ENCODE measurements at places on chromosomes 4 and X.

DNA sequence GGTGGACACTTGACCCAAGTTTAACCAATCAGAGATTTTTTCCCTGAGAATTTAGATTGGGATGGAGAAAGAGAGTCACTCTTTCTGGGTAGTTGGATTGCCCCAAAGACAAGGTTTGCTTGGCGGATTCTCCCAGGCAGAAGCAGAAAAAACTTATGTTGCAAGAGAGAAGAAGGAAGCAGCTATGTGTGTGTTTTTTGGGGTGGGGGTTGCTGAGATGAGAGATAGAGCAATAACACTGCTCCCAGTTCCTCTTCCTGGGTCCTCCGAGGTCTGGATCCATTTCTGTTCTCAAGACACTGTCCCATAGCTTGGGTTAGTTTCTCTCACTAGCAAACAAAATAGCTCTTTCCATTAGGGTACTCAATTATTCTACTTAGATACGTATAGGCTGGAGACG, 222.1 kb downstream of the STIM2 start:
- DNase-seq, result no peak

DNA sequence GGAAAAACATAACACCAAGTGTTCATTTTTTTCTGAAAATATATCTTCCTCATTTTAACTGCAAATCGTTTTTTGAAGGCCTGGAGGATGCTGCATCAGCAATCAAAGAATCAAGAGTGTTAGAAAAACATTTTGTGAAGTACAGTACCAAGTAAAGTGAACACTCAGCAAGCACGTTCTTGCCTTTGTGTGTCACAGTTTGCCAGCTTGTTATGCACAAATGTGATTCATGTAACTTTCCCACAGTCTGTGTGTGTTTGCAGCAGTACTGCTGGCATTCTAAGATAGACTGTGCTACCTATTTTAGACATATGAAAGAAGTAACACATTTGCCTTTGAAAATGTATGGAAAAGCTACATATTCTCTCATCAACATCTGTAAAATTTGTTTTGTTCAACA, 1617.7 kb downstream of the RPA4 start:
- DNase-seq, result no peak

DNA sequence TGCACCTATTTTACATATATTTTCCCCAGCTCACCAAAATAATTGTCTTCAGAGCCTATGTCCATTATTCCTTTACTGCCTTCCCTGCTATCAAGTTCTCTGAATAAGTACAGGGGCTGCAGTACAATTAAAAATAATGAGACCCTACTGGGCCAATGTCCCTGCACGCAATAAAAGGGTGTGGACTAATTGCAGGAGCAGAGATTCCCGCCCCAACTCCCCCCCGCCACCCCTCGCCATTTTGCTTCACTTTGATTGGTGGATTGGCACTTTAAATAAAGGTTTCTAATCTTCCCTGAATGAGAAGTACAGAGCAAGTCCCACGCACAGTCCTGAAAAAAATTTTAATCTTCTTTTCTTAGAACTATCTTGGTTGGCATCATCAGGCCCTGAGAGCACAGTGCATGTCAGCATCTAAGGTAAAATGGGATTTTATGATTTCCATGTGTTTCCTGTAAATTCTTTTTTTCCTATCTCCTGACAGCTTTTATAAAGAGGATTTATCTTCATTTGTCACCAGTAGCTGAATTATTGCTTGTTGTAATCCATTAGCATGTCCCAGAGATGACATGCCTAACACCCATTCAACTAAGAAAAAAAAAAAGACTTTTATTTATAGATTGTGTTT, at the start of gene AMBN:
TSS of gene AMBN (plus strand) at position 302 of the 628 bp plus-strand sequence. CDS start at position 405, 103 bp downstream.
- no peak for DNase-seq

GRCh38 chrX:7953446-7953845, 26.2 kb upstream of the PNPLA4 start:
- no peak for DNase-seq

- no peak for DNase-seq
Measured at GRCh38 chr4:186149872-186150271, 41.5 kb upstream of the CYP4V2 start.

GRCh38 chrX:115650916-115651315, 89.9 kb downstream of the PLS3 start:
- DNase-seq, result peak; percentile 47

DNA sequence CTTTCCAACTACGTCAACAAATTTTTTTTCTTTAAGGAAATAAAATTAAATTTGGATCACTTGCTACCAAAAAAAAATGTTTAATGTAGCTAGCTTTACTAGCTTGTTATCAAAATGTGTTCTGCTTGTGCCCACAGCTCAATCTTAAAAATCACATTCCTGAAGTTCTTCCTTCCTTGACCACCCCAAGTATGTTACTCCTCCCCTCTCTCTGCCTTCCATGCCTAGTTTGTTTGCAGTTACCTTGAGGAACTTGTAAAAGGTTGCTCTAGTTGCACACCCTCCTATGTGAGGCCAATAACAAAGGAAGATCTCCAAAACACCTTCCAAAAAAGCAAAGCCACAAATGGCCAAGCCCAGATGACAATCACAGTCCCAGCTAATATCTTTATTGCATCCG, 19.6 kb upstream of the TMEM184C start:
- DNase-seq, result no peak

- no peak for DNase-seq
Measured at GRCh38 chr4:42362591-42362990, 34.7 kb upstream of the SHISA3 start.

DNA sequence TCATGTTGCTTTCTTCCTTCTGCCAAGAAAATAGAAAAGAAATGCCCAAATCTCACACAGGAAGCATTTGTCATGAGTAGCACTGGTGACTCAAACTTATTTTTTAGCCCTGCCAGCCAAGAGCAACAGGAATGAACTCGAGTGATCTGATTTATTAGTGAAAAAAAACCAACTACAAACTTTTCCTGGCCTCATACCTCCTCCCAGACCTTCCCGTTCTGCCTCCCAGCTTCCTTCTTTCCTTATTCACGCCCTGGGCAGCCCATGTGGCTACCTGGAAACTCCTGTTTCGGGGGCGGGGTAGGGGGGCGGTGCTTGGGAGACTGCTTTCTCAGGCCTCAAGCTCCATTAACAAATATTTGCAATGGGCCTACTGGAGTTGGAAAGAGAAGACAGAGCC, 178.5 kb downstream of the NHS start:
- DNase-seq, result no peak

DNA sequence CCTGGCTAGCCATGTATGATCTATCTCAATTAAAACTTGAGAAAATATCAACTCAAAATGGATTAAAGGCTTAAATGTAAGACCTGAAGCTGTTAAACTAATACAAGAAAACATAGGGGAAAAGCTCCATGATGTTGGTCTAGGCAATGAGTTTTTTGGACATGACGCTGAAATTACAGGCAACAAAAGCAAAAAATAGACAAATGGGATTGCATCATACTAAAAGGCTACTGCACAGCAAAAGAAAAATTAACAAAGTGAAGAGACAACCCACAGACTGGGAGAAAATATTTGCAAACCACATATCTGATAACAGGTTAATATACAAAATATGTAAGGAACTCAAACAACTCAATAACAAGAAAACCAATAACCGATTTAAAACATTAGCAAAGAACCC, 8.4 kb downstream of the GC start:
- DNase-seq, result no peak

- DNase-seq, result no peak
Measured at GRCh38 chr4:184972991-184973390, 45.3 kb upstream of the HELT start.

GRCh38 chrX:150080497-150080896, 142.2 kb upstream of the EOLA2 start:
- no peak for DNase-seq

GRCh38 chr4:47744253-47744652, 93.6 kb downstream of the CORIN start:
- DNase-seq, result no peak

GRCh38 chr4:125266901-125267604, 47.7 kb upstream of the FAT4 start:
- DNase-seq, result no peak

- peak; percentile 57 for DNase-seq
Measured at GRCh38 chrX:30220661-30221060, 5.3 kb downstream of the MAGEB2 start.

GRCh38 chr4:113181289-113182007, 132.0 kb downstream of the ANK2 start:
- no peak for DNase-seq

DNA sequence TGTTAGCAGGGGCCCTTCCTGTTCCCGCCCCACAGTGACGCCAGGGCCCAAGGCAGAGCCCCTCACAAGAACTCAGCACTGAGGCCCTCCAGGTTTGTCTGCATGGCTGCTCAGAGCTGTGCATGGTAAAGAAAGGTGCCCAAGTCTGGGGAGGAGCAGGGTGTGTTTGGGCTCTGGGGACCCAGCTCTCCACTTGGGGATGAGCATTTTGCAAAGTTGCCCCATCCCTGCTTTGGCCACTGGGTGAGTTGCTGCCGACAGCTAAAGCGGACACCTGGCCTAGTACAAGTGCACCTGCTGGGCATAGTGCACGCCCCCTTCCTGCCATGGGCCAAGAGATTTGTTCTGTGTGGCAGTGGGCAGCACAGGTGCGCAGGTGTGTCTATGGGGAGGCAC, 2.0 kb upstream of the MXD4 start:
- no peak for DNase-seq

DNA sequence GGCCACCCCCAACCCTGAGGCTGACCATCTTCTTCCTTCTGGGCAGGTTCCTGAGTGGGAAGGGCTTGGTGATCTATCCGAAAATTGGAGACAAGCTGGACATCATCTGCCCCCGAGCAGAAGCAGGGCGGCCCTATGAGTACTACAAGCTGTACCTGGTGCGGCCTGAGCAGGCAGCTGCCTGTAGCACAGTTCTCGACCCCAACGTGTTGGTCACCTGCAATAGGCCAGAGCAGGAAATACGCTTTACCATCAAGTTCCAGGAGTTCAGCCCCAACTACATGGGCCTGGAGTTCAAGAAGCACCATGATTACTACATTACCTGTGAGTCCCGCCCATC, 9.7 kb downstream of the EFNB1 start:
- DNase-seq, result no peak

GRCh38 chr4:478373-478772, 20.6 kb downstream of the ZNF721 start:
- no peak for DNase-seq

- no peak for DNase-seq
Measured at GRCh38 chr4:141609243-141609642, 27.1 kb upstream of the IL15 start.

- DNase-seq, result no peak
Measured at GRCh38 chr4:45692131-45692735, 431.6 kb downstream of the GABRG1 start.

DNA sequence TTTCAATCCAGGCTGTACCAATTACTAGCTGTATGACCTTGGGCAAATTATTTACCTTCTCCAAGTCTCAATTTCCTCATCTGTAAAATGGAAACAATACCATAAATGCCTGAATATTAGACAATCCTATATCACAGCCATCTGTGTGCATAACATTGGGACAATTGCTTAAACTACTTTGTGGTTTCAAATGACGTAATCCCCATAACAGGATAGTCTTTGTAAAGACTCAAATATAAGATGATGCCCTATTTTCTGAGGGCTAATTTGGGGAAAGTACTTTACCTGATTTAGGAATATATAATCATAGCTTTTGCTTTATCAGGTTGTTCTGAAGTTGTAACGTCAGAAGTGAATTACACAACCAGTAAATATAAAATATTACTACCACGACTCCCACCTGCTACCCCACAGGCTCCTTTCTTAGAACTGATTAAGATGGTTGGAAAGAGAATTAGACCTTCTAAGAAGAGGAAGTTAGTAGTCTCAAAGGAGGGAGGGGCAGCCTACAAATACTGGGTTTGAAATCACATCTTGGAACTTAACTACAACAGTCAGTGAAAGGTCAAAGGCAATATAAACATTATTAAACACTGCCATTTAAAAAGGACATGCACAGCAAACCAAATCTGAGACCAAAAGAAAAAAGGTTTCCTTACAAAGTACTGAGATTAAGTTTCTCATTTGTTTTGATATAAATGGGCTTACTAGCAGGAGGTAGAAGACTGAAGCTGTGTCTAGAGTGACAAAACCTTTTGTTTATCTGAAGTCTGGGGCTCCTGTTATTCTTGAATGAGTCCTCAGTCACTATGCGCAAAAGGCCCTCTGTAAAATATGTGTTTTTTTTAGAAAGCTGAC, 215.0 kb downstream of the SCFD2 start:
- DNase-seq, result peak; percentile 30

- peak; percentile 98 for DNase-seq
Measured at GRCh38 chrX:49269010-49269766, 405 bp upstream of the PPP1R3F start.

- DNase-seq, result no peak
Measured at GRCh38 chr4:187612301-187612700, 383.3 kb upstream of the ZFP42 start.

DNA sequence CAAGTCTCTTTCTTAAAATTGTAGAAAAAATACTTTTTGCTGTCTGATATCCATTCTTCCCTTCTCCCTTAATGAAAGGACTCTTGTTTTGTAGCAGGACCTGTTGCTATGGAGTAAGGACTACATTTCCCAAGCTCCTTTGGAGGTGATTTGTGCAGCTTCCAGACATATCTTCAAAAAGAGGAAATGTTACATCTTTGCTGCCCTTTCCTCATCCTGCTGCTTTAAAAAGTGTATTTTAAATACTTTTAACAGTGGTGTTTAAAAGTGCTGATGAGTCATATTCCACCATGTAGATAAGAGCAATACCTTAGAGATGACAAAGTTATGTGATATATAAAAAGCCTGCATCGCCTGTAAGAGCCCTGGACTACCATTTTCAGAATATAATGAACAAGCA, 98.7 kb downstream of the CFAP299 start:
- DNase-seq, result no peak

DNA sequence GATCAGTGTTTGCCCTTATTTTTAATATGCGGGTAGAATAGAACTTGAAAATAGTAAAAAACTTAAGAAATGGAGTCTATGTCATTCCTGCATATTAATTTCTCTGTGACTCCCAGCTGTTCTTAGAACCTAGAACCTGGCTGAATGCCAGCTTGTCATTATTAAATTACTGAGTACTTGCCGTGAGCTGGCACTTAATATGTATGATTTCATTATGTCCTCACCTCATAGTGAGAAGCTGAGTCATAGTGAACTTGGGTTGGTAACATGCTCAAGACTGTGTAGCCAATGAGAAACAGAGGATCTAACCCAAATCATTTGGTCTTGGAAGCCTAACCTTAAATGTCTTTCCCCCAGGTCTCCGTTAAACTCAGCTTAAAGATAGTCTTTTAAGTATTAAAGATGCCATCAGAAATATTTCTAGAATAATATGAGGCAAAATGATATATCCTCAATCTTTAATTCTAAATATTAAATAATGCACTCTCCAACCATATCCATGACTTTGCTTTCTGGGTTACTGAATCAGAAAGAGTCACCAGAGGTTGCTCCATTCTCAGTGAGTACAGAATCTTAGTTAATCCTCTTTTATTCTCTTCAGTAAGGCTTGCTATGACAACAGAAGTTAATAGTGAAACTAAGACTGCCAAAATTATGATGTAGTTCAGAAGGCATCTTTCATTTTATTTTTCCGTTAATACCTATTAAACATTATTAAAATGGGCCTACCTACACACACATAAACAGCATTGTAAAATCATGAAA, 58.6 kb upstream of the TLL1 start:
- DNase-seq, result no peak

- DNase-seq, result no peak
Measured at GRCh38 chr4:6473264-6474052, 1.0 kb upstream of the PPP2R2C start.

- no peak for DNase-seq
Measured at GRCh38 chrX:109352066-109352588, 129.8 kb downstream of the GUCY2F start.

Measured in hematopoietic multipotent progenitor cell treated with erythropoietin and hydrocortisone succinate and interleukin-3 and kit ligand, for 6 days (in vitro differentiated cells).